ENCODE measurements at places on chromosomes 12 and 14.

- no peak for DNase-seq
Observed at GRCh38 chr12:89962648-89963047, 254.0 kb upstream of the ATP2B1 start.

GRCh38 chr12:123910761-123911193 lies 61.9 kb downstream of the CCDC92 start:
- DNase-seq = no peak

GRCh38 chr12:24705741-24706358 lies 243.1 kb downstream of the BCAT1 start:
- DNase-seq = no peak

- no peak for DNase-seq
Observed at GRCh38 chr14:33297565-33297964, 358.9 kb downstream of the NPAS3 start.

GRCh38 chr12:62191491-62192179 lies 68.6 kb upstream of the USP15 start:
- DNase-seq = peak; percentile 67

DNA sequence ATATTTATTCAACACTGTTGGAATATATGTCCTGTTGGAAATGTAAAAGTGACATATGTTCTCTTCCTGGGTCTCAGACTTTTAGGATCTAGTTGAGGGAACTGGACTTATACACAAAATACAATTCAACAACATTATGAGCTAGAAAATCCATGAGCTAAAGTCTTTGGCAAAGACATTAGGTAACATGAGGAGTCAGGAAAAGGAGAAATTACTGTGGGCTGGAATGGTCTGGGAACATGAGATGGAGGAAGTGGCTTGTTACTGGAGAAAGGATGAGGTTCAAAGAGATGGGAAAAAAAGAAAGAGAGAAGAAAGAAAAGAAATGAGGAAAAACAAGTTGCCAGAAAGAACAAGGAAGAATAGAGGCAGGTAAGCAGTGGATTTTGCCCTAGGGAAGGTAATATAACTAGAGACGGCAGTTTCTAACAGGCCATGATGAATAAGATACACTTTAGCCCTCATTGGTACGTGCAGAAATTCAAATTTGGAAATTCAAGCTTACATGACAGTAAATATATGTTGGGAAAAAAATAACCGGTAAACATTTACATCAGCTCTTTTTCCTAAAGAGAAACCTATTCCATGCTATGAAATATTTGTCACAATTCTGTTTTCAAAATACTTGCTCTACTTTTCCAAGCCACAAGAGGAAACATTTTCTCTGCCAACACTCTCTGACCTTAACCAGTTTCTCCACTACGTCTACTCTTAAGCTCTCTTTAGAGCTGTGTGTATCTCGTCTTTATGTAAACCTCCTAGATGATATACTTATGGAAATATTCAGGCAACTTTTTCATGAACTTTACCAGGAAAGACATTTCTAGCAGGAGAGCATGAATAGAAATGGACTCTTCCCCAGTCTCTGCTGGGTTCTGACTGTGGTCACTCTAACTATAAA lies 268.8 kb upstream of the BTG1 start:
- DNase-seq = no peak

- DNase-seq = no peak
Observed at GRCh38 chr14:88026890-88027289, 22.0 kb downstream of the GPR65 start.

- no peak for DNase-seq
Observed at GRCh38 chr14:39666386-39666785, 234.2 kb upstream of the FBXO33 start.

DNA sequence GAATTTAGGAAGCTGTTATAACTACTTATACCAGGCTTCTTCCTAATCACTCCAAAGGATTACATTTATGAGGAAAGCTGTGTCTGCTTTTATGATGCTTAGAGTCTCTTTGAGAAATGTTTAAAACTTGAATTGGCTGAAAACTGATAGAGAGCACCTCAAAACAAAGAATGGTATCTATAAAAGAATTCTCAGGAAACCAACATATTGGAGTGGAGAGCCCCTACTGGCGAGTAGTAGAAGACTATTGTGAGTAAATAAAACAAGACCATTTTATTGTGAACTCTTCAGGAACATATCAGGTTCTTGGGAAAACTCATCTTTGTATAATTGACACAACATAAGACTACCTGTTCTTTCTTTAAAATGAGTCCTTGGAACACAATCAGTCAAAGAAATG lies 578.6 kb downstream of the RERGL start:
- no peak for DNase-seq

- DNase-seq = no peak
Observed at GRCh38 chr14:64296561-64296960, 2.4 kb upstream of the ESR2 start.

GRCh38 chr14:34227834-34228649 lies 234.0 kb downstream of the SPTSSA start:
- peak; percentile 68 for DNase-seq

- DNase-seq = no peak
Observed at GRCh38 chr14:78897443-78897842, 727.3 kb downstream of the NRXN3 start.

GRCh38 chr14:63992858-63993257 lies 140.1 kb downstream of the SYNE2 start:
- DNase-seq = no peak

DNA sequence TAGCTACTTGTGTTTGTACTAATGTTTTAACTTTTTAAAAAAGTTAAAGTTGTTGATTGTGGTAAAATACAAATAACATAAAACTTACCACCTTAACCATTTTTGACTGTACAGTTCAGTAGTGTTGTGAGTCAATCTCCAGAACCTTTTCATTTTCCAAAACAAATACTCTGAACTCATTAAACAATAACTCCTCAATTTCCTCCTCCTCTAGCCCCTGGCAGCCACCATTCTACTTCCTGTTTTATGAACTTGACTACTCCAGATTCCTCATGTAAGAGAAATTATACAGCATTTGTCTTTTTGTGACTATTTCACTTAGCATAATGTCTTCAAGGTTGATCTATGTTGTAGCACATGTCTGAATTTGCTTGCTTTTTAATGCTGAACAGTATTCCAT lies 299.1 kb upstream of the AMIGO2 start:
- DNase-seq = no peak

DNA sequence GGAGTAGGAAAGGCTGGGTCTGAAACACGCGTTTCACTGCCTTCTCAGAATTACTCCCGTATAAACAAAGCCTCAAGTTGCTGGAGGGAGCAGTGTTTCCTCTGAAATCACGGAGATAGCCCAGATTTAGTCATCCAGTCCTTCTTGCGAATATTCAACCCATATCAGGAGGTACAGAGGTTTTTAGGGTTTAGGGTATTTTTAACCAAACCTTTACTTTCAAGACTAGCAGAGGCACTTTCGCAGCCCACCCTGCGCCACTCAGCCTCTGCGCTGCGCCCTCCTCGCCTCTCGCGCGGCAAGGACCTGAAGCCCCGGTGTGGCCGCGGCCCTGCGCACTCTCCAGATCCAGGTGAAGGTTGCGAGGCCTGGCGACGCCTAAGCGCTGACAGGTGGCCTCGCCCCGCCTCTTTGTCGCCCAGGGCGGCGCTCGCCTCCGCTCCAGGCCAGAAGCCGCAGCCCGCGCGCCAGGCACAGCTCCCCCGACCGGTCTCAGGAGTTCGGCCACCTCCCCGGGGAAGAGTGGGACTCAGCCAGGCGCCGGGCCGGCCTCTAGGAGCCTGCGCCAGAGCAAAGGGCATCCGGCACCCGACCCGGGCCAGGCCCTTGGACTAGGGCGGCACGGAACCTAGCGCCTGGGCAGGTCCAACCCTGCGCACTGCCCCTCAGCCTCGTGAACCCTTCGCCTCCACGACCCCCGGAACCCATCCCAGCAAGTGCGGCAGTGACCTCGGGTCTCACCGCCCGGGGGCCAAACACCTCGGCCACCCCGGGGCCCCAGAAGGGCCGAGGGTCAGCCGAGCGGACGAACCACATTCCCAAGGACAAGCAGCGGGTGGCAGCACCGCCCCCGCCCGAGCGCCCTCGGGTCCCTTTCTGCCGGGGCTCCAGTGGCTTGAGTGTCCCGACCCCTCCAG lies 1.8 kb upstream of the SAMD4A start:
- peak; percentile 85 for DNase-seq

GRCh38 chr12:607541-608001 lies 55.7 kb downstream of the NINJ2 start:
- DNase-seq = no peak

DNA sequence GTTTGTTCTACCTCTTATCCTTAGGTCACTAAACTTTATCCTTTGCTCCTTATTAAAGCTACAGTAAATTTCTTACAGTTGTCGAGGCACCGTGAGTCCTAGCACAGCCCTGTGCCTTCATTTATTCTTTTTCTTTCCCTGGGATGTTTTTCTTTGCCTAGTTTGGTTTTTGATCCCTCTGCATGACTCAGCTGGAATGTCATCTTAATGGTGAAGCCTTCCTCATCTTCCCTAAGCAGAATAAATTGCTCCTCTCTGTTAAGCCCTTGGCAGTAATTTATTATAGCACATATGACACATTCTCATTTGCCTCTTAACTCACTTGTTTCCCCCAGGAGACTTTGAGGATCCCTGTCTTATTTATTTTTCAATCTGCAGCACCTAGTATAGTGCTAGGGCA lies 16.6 kb downstream of the ACTR10 start:
- no peak for DNase-seq

DNA sequence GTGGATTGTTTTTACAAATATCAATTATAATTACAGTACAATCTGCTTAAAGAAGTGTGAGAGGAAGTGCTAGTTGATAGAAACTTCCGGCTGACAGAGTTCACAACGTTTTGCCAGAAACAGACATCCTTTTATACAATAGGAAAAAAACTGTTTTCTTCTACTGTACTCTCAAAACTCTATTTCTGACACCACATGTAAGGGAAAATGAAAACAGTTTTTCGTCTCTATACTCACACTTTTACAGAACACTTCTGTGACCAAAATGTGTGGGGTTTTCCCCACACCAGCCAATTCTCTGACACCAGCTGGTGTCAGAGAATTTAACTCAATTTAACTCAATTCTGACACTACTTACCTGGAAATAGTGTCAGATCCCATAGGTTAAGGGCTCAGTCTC lies 24.2 kb upstream of the HIF1A start:
- DNase-seq = no peak

GRCh38 chr12:42936991-42937390 lies 347.4 kb upstream of the PRICKLE1 start:
- DNase-seq = no peak

DNA sequence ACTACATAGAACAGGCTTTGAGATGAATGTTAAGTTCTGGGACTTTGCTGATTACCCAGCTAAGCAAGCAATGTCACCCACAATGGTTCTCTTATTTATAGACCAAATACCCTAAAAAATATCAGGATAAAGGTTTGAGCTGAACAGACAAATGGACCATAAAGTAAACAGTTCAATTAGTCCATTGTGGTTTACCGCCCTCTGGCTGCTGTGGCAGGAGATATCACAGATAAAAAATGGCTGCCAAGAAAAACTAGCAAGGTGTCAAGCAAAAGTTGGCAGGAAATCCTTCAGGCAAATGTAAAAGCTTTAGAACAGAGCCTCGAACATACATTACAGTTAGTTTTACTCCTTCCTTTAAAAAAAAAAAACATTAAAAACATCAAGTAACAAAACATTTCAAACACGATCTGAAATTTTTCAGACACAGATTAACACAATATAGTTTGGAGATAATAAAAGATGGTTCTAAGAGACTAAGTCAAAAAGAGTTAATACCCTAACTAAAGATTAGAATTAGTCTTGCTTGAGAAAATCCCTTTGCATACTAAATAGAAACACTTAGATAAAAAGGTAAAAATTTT lies 41.3 kb downstream of the MED13L start:
- DNase-seq = no peak

GRCh38 chr12:98939350-98939749 lies 294.3 kb downstream of the APAF1 start:
- no peak for DNase-seq

GRCh38 chr14:53567236-53567780 lies 389.3 kb downstream of the BMP4 start:
- DNase-seq = no peak

DNA sequence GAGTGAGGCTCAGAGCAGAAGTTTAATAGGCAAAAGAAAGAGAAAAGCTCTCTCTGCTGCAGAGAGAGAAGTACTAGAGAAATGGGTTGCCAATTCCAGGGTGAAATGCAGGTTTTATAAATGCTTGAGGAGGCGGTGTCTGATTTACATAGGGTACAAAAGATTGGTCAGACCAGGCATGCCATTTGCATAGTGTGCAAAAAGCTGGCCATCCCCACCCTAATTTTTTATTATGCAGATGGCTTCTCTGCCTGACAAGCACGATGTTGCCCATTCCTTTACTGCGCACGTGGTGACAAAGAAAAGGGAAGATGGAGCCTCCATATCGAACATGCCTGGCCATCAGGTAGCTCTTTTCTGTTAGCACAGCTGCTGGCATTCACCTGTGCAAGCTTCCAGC lies 209.3 kb upstream of the PPFIA2 start:
- no peak for DNase-seq

- DNase-seq = peak; percentile 56
Observed at GRCh38 chr12:131683266-131684014, 27.4 kb upstream of the SFSWAP start.

GRCh38 chr14:44712024-44712815 lies 205.1 kb upstream of the FSCB start:
- DNase-seq = no peak

GRCh38 chr12:3380200-3381043 lies 110.6 kb upstream of the PRMT8 start:
- DNase-seq = no peak

DNA sequence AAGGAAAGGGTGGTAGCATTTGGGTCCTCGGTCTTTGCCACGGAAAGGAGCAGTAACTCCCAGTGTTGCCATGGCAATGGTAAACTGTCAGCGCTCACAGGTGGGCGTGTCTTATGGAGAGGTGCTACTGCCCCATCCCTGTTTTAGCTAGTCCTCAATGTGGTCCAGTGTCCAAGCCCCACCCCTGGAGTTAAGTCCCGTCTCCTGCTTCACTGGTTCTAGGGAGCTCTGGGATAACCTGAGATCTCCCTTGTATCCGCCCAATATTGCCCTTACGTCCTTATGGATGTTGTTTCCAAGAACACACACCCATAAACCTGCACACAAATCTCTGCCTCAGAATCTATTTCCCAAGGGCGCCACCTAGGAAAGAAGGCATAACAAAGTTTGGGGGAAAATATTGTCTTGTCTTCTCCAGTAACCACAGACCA lies 64.2 kb downstream of the SPRING1 start:
- DNase-seq = no peak

GRCh38 chr14:100345711-100346110 lies 22.6 kb downstream of the SLC25A47 start:
- DNase-seq = no peak

DNA sequence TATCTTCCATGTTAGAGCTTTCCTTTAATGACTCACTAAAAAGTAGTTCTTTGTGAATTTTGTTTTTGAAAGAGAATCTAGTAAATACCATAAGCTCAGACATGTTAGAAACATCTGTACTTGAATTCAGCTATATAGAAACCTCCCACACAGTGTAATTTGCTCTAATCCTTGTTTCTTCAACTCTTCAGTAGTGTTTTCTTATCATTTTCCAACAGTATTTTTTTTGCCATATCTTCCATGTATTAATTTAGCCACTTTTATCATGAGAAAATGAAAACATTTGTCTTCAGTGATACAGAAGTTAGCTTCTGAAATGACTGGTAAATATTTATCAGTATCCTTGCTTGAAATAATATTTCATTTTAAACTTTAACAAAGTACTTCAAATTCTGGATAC lies 73.6 kb downstream of the ARID2 start:
- DNase-seq = no peak

- no peak for DNase-seq
Observed at GRCh38 chr12:121717041-121717699, 4.6 kb downstream of the TMEM120B start.
